Psoas muscle (tissue), 8 donors: ENCODE measurements at places on chromosomes 6 and 20. TPM values are rescaled to one million over a fixed set of nuclear protein-coding genes. Genes with fewer than 3 reads are reported as not detected.

Gene VSX1
- 0.04 TPM for polyA plus RNA-seq

Gene CCM2L
- polyA plus RNA-seq, result 3.4 TPM

Gene SCUBE3
- 0.01 TPM for polyA plus RNA-seq

DNA sequence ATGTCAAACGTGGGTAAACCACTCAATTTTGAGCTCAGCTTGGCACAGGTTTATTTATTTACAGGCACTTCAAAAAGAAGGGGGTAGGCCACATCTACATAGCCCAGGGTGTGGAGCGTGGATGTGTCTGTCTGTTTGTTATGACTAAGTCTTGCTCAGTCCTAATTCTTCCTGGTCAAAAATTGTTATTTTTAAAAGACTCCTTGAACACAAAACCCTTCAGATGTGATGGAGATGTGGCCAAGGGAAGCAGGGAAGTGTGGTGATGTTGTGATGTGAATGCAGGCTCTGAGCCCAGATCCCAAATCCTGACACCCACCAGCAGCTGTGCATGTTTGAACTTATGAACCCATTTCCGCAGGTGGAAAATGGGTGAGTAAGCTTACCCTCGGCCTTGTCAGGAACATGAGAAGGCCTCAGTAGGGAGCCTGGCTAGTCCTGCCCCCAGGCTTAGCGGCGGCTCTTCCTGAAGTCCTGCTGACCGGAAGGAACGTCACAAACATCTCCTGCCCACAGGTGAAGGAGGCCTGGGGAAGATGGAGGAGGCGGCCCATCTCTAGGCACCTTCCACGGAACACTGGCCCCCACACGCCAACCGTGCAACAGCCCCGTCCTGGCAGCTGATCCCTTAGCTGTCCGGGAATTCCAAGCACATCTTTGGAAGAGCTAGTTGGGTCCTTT is 119.7 kb downstream of the MYLK4 start:
- DNase-seq, result no peak

DNA sequence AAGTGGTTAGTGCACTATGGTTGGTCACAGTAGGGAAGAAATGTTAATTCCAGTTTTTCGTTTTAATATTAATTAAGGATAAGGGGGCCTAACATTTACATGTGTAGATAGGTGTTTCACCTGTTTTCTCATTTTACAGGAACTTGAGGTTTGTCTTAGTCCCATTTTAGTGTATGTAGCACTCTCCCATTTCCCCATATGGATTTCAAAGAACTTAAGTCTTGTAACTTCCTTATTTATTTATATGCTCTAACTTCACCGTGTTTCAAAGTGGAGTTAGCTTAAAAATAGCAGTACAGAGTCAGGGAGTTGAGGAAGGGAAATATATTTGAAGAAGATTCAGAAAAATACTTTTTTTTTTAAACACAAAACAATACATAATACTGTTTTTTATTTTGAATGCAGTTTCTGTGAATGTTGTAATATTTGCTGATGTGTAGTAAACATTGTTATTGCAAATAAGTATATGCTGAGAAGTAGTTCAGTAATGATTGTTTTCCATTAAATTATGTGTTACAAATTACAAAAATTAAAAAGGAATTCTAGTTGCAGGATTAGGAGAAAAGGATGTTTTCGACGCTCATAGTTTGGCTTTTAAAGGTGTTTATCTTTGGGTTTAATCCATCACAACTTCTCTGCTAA is 3.5 kb downstream of the SCAF8 start:
- DNase-seq, result no peak

DNA sequence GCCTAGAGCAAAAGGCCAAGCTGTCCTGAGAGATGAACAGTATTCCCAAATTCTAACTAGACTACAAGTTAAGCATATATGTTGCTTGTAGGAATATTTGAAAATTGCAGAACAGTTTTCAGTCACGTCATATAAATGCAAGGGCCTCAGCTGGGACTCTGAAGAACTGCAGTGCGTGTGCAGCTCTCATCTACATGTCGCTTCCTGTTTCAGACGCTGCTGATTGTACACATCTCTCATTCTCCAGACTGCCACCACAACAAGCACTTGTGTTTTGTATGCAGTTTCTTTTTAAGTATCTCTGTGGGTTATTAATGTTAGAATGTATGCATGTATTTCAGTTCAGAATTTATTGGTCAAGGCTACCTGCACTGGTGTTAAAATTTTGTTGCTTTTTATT is 119.7 kb downstream of the MAP3K4 start:
- no peak for DNase-seq

DNA sequence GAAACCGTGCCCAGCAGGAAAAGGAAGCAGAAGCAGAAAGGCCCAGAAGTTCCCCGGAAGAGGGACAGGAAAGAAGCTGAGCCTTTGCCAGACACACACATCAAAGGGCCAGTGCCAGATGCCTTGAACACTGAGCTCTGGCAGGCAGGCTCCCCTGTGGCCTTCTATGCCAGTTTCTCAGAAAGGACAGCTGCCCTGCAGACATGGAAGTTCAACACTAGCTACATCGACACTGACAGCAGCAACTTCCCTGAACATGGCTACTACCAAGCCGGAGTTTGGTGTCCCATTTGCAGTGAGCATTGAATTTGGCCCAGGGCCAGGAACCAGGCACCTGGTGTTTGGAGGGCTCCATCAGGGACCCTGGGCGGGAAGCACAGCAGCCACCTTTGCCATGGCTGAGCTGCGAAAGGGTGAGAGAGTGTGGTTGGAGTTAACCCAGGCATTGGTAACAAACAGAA is 8.0 kb upstream of the RAET1E start:
- no peak for DNase-seq

DNA sequence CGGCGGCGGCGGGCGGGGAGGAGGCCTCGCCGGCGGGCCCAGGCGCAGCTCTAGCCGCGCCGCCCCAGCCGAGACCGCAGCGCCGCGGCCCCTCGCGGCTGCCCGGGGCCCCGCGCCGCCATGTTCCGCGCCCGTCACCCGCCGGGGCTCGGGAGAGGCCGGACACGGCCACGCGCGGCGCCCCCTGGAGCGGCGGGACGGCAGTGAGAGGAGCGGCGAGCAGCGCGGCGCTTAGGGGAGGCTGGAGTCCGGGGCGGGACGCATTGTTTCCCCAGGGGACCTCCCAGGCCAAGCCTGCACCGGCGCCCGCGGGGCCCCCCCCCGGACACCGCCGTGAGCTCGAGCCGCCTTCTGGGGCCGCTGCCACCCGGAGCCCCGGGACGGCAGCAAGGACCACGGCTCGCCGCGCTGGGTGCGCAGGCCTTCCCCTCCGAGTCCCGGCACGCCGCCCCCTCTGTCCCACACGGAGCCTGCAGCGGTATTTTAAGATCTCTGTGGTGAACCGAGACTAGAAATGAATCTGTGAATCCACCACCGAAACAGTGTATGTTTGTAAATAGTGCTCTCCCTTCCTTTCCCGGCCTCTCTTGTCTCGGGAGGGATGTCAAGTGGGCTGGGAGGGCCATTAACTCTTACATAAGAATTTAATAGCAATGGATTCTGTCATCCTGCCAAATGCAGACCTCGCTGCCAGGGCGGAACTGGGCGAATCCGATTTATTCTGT is 424 bp upstream of the KIF13A start:
- peak; percentile 89 for DNase-seq

GRCh38 chr6:16669227-16669626 is 92.0 kb downstream of the ATXN1 start:
- DNase-seq, result no peak

- DNase-seq, result no peak
These were observed 144.4 kb upstream of the EXOC2 start for GRCh38 chr6:837380-837779.
